NCI-H1694 treated with DMSO at 0.1 percent for 48 hours (cell line): ENCODE measurements at places on chromosomes 12 and 14.

DNA sequence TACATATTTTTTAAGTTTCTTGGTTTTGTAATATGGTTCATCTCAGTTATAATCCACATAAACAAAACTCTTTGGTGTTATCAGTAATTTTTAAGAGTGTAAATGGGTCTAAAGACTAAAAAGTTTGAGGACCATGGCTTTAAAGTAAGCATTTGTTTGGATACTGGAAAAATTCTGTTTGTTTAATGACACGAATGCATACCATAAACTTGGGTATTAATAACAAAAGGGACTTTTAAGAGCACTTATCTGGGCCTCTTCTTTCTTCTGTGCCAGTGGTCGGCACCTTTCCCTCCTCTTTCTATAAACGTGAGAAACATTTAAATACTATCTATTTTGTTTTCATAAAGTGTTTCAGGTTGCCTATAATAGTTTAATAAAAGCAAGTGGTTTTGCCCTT lies 47.4 kb downstream of the SAMD4A start:
- DNase-seq: no peak

- no peak for DNase-seq
Measured at GRCh38 chr12:31772685-31773222, 43.9 kb upstream of the AMN1 start.

GRCh38 chr12:42186793-42187192 lies 42.1 kb upstream of the GXYLT1 start:
- DNase-seq: no peak

- DNase-seq: no peak
Measured at GRCh38 chr12:48988030-48988649, 10.0 kb downstream of the WNT1 start.

DNA sequence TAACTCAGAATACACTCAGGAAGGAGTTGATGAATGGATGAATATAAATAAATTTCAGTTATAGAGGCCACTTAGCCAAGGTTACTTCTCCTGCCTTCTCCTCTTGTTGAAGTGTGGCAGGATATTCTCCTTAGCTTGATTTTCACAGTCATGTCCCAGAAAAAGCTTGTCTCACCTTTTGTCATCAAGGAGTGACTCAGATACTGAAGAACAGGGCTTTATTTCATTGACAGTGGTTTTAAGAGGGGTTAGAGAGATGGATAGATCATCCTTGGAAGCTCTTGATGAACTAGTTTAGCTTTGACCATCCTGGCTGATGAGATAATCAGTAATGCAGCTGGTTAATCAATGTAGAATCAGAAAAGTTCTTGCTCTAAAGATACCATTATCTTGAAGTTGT lies 35.0 kb upstream of the CFAP54 start:
- DNase-seq: no peak

DNA sequence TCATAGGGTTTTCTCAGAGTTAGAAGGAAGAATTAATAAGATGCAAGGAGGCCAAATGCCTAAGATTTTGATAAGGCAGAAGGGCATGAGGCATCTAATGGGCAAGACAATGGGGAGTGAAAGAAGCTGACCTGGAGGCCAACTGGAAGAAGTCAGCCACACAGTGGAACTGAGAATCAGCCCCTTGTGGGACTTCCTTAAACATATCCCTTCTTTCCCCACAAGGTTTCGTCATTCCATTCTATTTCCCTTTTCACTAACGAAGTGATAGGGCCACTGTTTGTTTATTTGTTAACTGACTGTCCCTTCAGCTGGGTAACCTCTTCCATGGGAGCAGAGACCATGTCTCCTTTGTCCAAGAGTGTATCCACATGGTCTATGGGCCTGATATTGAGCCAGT lies 86.2 kb downstream of the HELB start:
- no peak for DNase-seq

- no peak for DNase-seq
Measured at GRCh38 chr12:90520002-90520734, 434.8 kb downstream of the CCER1 start.

- no peak for DNase-seq
Measured at GRCh38 chr14:37466003-37466622, 128.9 kb downstream of the FOXA1 start.

- no peak for DNase-seq
Measured at GRCh38 chr12:108972358-108972757, 48.5 kb downstream of the SVOP start.

GRCh38 chr12:62319058-62319457 lies 58.9 kb downstream of the USP15 start:
- DNase-seq: no peak

- DNase-seq: no peak
Measured at GRCh38 chr14:25049568-25050268, at the start of gene STXBP6. Gene STXBP6, minus strand, starts transcription at chr14:25050147. Its CDS starts 75,329 bp downstream, at chr14:24974818.

DNA sequence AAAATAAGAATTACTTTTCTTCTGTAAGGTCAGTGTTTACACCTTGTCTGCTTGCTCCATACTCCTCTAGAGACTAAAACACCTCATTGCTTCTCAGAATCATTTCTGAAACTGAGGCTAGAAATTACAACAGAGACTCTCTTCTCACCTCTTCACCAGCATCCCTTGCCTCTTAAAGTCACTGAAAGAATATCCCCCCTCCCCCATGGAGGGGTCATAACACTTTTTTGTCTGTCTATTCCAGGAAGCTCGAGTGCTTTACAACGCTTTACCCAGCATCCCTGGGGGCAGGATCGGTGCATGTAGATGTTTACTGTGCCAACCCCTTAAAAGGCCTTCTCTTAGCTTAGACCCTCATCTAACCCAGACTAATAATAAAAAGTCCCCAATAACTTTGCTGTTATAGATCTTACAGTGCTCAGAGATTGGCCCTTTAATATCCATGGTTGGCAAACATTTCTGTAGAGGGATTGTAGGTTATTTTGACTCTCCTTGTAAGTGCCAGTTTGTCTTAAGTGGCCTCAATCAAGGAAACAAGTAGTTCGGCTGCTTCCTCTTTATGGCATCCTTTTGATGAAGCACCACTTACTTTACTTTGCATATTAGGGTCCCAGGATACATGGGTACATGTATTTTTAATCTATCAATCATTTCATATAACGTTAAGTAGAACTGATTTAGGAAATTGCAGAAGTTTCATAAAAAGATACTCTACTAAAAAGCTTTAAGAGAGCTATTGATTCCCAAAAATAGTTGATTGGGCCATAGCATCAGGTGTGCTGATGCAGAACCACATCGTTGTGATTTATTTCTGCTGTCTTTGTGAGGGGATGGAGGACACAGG lies 29.3 kb downstream of the PRKCH start:
- DNase-seq: no peak

DNA sequence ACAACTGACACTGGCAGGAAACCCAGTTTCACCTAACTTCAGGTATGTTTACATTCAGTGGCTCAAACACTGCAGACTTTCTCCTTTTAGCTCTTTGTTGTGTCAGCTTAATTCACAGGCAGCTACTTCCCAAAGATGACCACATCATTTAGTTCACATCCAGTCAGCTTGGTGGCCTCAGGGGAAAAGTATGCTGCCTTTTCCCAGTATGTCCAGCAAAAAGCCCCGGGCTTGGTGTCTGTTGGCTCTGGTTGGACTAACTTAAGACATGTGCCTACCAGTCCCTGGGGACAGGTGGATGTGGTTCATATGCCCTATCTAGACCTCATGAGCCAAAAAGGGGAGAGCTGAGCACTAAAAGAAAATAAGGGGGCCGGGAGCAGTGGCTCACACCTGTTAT lies 56.4 kb downstream of the GOLGA5 start:
- no peak for DNase-seq

GRCh38 chr12:53077030-53077429 lies 2.2 kb downstream of the SPRYD3 start:
- no peak for DNase-seq

DNA sequence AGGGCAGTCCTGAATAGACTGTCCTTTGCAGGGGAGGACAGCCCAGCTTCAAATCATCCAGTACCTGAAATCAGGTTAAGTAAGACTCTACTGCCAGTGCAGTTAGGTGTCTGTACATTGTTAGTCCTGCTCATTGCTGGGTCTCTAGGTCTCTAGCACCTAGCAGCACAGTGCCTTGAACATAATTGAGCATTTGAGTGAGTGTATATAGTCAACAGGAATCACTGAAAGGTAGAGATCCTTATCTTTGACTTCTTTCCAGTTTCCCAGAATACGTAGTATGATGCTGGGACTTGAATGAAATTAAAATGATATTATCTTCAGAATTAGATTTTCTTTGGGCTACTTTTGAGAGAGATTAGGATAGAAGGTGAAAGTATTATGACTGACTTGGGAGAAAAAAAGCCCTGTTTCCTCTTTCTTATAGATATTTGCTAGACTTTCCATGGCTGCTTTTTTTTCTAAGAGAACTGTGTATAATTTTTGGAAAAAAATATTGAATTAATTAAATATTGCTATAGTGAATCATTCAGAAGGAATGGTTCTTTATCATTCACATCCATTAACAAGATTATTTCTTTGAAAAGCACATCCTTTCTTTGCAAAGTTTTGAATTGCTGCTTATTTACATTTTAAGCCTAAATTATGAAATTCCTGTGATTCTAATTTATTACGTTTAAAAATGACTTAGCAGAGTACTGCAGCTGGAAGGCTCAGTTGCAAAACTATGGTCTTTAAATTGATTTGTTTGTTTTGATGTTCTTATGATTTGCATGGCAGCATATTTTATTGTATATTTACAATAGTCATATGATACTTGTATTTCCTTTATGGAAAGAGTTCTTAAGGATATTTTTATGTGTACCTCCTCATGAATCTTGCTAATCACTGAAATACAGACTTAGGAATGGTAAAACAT lies 51.6 kb downstream of the PPP4R4 start:
- DNase-seq: no peak

DNA sequence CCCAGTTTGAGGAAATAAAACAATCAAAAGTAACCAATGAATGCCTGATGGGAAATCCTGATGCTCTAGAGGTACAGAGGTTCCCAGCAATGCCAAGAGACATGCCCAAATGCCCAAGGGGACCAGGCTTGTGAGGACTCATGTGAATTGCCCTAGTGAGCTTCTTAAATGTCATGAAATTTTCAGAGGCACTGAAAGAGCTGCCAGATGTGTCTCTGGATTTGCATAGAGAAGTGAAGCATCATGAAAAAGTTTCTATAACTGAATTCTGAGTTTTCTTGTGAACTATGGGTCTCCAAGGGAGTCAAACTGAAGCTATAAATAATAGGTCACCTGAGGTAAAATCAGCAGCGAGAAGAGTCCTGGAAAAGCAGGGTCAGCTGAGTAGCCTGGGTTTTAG lies 9.9 kb downstream of the PTPRR start:
- no peak for DNase-seq

- DNase-seq: no peak
Measured at GRCh38 chr12:42221726-42222125, 16.3 kb downstream of the YAF2 start.

DNA sequence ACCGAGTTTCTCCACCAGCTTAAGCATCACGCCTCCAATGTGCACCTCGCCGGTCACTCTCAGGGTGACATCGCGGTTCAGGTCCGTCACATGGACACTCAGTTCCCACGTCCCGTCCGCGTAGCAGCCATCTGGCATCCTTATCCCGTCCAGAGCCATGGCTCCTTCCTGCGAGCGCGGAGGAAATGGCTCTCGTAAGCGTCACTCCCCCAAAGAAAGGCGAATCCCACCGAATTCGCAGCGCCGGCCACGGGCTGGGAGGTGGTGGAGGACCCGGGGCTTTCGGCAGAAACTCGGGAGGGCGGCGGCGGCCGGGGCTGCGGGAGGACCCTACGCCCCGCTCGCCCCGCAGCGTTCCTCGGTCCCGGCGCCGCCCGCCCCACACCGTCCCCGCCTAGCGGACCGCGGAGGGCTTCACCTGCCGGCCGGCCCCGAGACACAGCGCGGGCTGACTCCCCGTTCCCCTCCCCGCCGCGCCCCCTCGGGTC lies 396 bp downstream of the FERMT2 start:
- DNase-seq: peak; percentile 51

DNA sequence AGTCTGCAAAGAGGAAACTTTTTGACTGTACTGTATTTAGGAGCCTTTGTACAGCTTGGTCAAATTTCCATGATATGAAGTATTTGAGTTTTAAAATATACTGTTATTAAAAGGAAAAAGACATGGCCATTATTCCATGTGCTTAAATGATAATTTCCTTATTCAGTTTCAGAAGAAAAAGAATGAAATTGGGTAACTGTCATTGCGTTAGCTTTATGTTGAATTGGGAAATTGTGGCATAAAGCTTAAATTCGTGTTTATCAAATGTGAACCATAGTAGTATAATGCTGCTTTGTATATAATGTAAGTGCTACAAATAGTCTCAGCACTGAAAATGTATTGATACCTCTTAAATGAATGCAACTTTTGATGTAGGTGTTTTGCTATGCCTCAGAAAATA lies 64.9 kb downstream of the ETNK1 start:
- DNase-seq: no peak

- DNase-seq: no peak
Measured at GRCh38 chr12:91896286-91897024, 249.2 kb downstream of the BTG1 start.

DNA sequence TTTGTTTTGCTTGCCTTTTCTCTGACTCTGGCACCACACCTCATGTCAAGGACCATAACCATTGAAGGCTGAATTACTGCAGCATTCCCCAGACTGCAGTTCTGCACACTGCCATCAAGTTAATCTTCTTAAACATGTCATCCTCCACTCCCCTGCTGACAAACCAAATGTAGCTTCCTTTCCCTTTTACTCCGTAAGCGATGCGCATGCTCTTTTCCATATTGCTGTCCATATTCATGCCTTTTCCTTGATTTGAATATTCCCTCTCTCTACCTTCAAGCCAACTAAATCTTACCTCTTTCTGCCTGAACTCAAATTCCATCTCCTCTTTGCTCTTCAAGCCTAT lies 13.6 kb downstream of the GPX2 start:
- no peak for DNase-seq

GRCh38 chr12:108175310-108175709 lies 46.2 kb downstream of the WSCD2 start:
- DNase-seq: peak; percentile 33

GRCh38 chr12:51620448-51620847 lies 29.4 kb downstream of the SCN8A start:
- no peak for DNase-seq

GRCh38 chr14:23352506-23353432 lies at the start of gene SLC22A17:
Gene SLC22A17, minus strand, starts transcription at chr14:23352887.
- peak; percentile 79 for DNase-seq
